Left renal pelvis (tissue), 4 donors: ENCODE measurements at places on chromosomes 2 and 18. TPM values are rescaled to one million over a fixed set of nuclear protein-coding genes. Genes with fewer than 3 reads are reported as not detected.

DNER gene
- polyA plus RNA-seq = 67.0 TPM

CCDC85A gene
- 1.6 TPM for polyA plus RNA-seq

TWIST2 gene
- polyA plus RNA-seq = 46.3 TPM

SERPINB5 gene
- 0.09 TPM for polyA plus RNA-seq

ITPRIPL1 gene
- 3.8 TPM for polyA plus RNA-seq

CENPA gene
- polyA plus RNA-seq = 16.9 TPM

BCL2 gene
- polyA plus RNA-seq = 21.6 TPM

LAMA1 gene
- 76.0 TPM for polyA plus RNA-seq

CD207 gene
- 0.10 TPM for polyA plus RNA-seq

PID1 gene
- polyA plus RNA-seq = 11.1 TPM

CHRND gene
- 0.71 TPM for polyA plus RNA-seq

TMEM247 gene
- not detected for polyA plus RNA-seq

CCL20 gene
- 0.85 TPM for polyA plus RNA-seq

LINC00305 gene
- polyA plus RNA-seq = 7.0 TPM

PSTPIP2 gene
- polyA plus RNA-seq = 9.8 TPM

UXS1 gene
- polyA plus RNA-seq = 83.0 TPM

MATN3 gene
- 3.7 TPM for polyA plus RNA-seq

FBXO48 gene
- 2.2 TPM for polyA plus RNA-seq

GAL3ST2 gene
- polyA plus RNA-seq = 0.16 TPM

C2orf42 gene
- 13.3 TPM for polyA plus RNA-seq

G6PC2 gene
- polyA plus RNA-seq = 0.20 TPM

OTOS gene
- polyA plus RNA-seq = 0.26 TPM

POTEI gene
- not detected for polyA plus RNA-seq

SANBR gene
- 14.0 TPM for polyA plus RNA-seq

DNAH7 gene
- 0.76 TPM for polyA plus RNA-seq

EFHD1 gene
- 72.5 TPM for polyA plus RNA-seq

TPO gene
- polyA plus RNA-seq = not detected

ONECUT2 gene
- 0.08 TPM for polyA plus RNA-seq

CRYBA2 gene
- not detected for polyA plus RNA-seq

C2orf66 gene
- 1.3 TPM for polyA plus RNA-seq

HOXD10 gene
- 190 TPM for polyA plus RNA-seq

SFT2D3 gene
- polyA plus RNA-seq = not detected

HOXD1 gene
- polyA plus RNA-seq = 8.2 TPM

ARHGEF33 gene
- polyA plus RNA-seq = 3.8 TPM

PROKR1 gene
- polyA plus RNA-seq = 1.1 TPM

TGFA gene
- 16.2 TPM for polyA plus RNA-seq

PDE1A gene
- polyA plus RNA-seq = 28.3 TPM

DCC gene
- polyA plus RNA-seq = 11.5 TPM

ANKAR gene
- polyA plus RNA-seq = 11.4 TPM

DNMT3A gene
- polyA plus RNA-seq = 96.8 TPM

BOLA3 gene
- 29.9 TPM for polyA plus RNA-seq

MARCHF4 gene
- polyA plus RNA-seq = 0.13 TPM

HRH4 gene
- polyA plus RNA-seq = 0.10 TPM

UGT1A3 gene
- polyA plus RNA-seq = not detected

SOCS6 gene
- polyA plus RNA-seq = 30.3 TPM
